ENCODE measurements at places on chromosomes 12 and 14. TPM values are rescaled to one million over a fixed set of nuclear protein-coding genes. Genes with fewer than 3 reads are reported as not detected.

GRCh38 chr12:39588348-39588747 lies 31.3 kb downstream of the ABCD2 start:
- no peak for DNase-seq

GRCh38 chr14:93744876-93745275 lies 43.4 kb downstream of the PRIMA1 start:
- DNase-seq, result no peak

DNA sequence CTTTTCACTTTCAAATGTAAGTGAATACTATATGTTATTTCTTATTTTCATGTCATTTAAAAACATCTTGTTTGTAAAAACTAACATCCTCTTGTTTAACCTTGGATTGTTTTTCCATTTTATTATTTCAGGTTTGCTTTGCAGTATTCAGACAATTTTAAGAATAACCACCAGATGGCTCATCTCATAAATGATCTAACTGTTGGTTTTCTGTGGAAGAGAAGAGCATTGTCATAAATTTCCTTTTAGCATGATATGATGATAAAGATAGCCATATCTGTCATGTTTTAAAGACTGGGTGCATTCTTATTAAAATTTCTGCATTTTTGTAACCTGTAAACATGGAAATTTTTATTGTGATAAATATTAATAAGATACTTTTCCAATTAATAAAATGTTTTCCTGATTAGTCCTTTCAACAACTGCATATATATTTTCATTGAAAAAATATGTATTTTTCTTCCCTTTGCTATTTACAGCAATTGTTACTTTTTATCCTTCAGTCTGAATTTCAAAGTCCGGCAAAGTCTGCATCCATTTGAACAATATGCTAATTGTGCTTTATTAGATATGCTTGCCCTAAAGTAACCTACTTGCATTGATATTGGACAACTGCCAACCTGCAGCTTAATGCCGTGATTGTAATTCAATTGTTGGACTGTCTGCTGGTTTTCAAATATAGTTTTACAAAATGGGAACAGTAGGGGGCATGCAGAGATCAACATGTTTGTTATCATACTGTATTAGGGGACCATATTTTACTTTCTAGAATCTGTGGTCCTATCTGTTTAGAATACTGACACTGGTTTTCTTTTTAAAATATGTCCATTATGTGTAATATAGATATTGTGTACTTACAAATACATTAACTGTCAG lies 163.4 kb downstream of the GARIN6 start:
- no peak for DNase-seq

- no peak for DNase-seq
These were observed 62.8 kb upstream of the RFLNA start for GRCh38 chr12:124231980-124232653.

DNA sequence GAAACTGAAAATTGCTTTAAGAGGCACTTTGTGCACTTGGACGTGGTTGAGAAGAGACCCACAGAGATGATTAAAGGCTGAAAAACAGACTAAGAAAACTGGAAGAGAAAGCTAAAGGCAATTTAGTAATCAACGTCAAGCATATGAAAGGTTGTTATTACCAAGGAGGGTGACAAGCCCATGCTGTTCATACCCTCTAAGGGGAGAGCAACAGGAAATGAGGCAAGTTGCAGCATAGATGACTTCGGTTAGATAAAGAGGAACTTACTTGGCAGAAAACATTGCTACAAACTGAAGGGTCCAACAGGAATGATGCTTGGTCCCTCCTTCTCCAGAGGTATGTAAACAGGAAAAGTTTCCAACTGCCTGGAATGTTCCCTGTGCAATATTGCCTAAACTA lies 107.8 kb downstream of the DUSP6 start:
- DNase-seq, result no peak

GRCh38 chr14:81927070-81927469 lies 393.4 kb upstream of the SEL1L start:
- no peak for DNase-seq

- DNase-seq, result no peak
These were observed 210.0 kb upstream of the SEL1L start for GRCh38 chr14:81743605-81744004.

The ZNF84 gene
- total RNA-seq, result 27.2 TPM

The SERPINA3 gene
- total RNA-seq, result not detected

The SDSL gene
- total RNA-seq, result not detected

The KRT6A gene
- not detected for total RNA-seq
